ENCODE measurements at places on chromosomes 11 and 22. TPM values are rescaled to one million over a fixed set of nuclear protein-coding genes. Genes with fewer than 3 reads are reported as not detected.

DNA sequence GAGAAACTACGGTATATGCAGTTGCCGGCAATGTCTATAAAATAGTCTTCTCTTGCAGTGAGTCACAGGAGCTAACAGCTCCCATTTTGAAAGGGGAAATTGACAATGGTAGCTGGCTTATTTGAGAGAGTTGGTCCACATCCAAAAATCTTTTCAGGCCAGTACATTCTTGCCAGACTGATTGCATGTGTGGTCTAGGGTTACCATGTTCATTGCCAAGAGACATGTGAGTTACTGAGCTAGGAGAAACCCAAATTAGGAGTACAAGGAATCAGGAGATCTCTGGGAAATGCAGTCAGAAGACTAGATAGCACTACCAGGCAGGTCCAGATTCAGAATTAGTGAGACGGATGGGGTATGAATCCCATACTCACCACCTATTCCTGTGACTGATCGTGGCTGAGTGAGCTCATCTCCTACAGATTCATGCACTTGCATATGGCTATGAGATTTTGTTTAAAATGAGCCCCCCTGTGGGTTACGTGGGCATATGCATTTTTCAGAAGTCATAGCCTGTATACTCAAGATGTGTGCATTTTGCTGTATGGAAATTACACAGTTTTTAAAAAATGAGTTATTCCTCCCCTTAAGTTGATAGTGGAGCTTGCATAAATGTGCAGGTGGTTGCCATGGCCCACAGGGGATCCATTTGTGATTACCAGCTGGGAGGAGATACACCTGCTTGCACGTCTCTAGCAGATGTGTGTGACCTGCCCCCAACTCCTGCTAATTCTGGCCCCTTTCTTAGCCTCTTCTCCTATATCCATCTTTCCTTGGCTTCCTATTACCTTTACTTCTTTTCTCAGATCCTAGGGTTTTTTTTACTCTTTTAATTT, 102.7 kb downstream of the COMMD9 start:
- DNase-seq: no peak

DNA sequence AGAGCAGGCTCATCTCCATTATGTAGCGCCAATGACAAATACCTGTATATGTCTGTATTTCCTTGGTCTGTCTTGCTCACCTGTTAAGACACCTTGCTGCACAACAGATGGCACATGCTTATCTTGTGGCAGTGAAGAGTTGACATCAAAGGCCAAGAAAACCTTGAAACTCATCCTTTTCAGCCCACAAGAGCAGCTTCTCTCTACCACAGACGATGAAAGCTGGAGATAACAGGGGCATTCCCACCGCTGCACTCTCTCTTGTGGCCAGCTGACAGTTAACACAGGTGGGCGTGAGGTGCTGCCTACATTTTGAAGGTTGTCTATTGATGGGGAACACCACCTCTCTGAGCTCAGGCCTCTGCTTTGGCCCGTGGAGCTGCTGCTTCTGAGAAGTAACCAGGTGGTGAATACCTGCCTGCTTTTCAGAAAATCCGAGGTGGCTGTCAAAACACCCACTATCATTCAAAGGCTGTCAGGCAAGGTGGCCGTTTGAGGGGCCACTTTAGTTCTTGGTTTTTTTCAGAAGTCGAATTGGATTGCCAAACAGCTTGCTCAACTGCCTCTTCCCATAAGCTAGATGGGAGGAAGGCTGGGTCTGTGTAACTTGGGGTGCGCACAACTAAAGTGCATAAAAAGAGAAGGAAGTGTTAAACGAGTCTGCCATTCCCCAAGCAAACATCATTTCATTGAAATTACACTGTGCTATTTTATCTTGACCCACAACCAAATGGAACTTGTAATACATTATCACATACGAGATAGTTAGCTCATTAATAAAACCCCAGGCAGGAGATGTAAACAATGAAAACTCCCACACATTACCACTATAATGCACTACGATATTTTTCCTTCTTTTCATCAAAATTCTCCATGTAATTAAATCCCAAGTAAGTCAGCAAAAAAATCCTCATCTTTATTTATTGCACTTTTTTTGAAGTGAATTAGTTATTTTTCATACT, 87.1 kb upstream of the RAG2 start:
- no peak for DNase-seq

GRCh38 chr22:40560551-40560950, 76.0 kb downstream of the MRTFA start:
- DNase-seq: no peak

- no peak for DNase-seq
Observed at GRCh38 chr11:35779409-35779808, 116.8 kb downstream of the TRIM44 start.

DNA sequence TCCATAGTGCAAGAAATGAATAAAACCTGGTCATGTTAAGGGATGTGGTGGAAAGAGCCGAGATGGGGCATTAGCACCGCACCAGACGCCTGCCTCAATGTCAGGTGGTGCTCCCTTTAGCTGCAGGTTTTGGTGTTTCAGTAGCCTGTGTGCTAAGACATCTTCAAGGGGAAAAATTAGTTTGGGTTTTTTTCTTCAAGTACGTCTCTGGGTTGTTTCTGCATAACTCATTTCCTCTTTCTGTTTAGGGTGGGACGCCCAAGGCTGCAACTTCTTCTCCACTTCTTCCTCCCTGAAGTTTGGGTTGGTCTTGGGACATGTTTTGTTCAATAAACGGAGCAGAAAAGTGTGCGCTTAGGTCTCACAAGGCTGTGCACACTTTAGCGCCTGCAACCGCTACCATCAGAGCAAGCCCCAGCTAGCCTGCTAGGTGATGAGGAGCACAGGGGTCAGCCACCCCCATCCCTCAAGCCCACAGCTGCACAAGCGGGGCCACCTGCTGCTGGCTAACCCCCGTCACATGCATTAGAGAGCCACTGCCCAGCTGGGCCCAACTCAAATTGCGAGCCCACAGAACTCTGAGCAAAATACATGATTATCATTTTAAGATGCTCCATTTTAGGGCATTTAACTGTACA, 1495.7 kb downstream of the TBC1D22A start:
- no peak for DNase-seq

DNA sequence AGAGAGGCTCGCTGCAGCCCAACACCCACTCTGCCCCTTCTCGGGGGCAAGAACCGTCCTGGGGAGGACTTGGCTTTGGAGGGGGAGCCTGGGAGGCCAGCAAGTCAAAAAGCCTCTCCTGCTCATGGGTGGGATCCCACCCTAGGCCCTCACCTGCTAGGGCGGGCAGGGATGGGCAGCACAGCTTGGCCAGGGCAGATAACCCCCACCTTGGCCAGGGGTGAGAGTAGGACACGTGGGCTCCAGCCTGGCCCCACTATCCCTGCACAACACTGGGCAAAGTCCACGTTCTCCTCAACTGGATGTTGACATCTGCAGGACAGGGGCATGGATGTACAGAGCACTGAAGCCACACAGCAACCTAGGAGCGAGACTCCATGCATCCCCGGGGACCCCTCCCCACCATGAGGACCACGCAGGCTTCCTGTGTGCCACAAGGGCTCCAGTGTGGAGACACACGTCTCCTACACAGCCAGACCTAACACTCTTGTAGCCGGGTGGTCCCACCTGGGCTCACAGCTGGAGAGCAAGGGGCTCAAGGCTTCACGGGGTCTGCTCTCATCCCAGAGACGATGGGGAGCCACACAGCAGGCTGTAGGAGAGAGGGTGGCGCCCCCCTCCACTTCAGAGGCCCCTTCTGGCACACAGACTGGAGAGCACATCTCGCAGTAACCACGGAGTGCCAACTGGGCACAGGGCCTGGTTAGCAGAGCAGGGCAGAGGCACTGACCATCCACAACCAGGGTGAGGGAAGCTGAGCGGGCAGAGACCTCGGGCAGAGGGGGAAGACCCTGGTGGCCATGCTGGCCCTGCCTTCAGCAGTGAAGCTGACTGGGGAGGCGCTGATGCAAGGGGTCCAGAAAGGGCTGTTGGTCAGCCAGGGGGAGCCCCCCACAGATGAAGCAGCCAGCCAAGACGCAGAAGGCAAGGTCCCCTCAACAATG, 171.1 kb downstream of the CRYBB2 start:
- no peak for DNase-seq

GRCh38 chr22:36136988-36137387, 23.6 kb downstream of the APOL3 start:
- DNase-seq: no peak

DNA sequence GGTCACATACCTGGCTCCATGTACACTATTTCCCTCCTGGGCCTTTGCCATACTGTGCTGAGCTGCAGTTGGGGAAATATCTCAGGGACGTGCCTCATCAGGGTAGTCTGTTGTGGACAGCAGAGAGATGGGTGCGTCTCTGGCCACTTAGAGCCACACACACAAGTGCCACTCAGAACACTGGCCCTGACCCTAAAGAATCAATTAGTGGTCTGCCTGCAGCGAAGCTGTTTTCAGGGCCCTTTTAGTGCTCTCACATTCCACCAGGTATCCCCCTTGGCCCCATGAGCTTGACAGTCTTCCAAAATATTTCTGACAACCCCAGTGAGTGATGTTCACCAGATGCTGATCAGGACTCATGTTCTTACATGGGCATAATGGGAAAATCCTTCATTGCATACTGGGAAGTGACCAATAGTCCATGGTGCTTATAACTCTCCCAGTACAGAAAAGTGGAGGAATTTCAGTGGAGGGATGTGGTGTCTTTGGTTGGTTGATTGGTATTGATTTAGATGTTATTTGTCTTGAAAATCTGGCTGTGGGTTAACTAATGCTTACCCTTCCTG, 66.1 kb downstream of the ME3 start:
- no peak for DNase-seq

- peak; percentile 84 for DNase-seq
Observed at GRCh38 chr22:22770280-22770871, 117.2 kb upstream of the IGLL5 start.

GRCh38 chr11:15711311-15711710, 596.6 kb downstream of the INSC start:
- no peak for DNase-seq

GRCh38 chr11:33257160-33257896, at the start of gene HIPK3:
Gene HIPK3 (plus strand): TSS chr11:33257381.
- peak; percentile 91 for DNase-seq

DNA sequence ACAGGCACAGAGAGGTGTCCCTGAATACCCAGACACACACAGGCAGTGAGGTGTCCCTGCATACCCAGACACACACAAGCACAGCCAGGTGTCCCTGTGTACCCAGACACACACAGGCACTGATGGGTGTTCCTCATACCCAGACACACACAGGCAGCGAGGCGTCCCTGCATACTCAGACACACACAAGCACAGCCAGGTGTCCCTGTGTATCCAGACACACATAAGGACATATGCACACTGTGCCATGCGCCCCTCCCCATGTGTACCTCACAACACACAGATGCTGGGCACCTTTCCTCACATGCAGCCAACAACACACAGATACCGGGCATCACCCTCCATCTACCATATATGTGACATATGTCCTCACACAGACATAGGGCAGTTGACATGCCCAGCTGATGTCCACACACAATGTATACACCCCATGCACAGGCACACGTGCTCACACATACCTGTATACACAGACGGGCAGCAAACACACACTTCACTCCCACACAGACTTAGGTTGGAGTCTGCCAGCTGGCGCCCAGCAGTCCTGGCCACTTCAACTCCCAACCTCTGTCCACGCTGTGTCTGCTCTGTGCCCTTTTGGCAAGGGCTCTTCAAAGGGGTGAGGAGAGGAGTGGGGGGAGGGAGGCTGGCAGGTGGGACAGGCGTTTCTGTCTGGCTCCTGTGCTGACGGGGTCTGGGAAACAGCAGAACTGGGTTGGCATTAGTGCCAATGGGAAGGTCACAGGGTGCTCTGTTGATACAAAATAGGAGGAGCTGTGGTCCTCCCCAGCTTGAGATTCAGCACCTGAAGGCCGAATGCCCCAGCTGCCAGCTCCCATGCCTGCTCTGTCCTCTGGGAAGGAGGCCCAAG, 69.4 kb upstream of the ALX4 start:
- no peak for DNase-seq

DNA sequence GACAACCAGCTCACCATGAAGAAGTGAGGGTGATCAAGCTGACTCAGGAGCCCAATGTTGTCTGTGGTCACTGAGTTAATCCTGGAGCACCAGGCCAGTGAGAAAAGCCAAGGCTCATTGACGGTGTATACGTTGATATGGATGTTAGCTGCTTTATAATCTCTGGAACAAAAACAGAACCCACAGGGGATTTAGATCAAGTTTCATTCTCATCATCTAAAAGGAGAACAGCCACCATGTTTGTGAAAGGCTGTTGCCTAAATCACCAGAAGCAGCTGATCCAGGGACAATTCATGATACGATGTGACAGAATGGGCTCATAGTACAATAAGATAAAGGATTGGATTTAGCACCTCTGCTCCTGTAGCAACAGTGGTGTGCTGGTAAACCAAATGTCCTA, 68.5 kb downstream of the GDPD4 start:
- DNase-seq: no peak

- DNase-seq: no peak
Observed at GRCh38 chr11:12769834-12770345, 95.7 kb downstream of the TEAD1 start.

DNA sequence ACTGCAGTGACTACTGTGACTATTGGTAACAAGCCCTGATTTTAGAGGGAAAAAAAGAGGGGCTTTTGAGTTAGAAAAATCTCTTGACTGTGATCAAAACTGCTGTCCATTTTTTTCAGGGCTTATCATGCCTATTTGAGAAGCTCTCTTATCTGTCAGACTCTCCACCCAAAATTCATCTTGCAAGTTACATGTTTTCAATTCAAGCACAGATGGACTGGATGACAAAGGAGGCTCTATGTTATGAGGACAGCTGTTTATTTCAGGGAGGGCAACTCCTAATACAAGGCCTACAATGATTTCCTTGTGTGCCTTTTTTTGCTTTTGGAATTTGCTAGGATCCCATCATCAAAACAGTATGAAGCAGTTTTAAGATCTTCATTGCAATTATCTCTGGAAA, 35.2 kb upstream of the USP47 start:
- DNase-seq: no peak

DNA sequence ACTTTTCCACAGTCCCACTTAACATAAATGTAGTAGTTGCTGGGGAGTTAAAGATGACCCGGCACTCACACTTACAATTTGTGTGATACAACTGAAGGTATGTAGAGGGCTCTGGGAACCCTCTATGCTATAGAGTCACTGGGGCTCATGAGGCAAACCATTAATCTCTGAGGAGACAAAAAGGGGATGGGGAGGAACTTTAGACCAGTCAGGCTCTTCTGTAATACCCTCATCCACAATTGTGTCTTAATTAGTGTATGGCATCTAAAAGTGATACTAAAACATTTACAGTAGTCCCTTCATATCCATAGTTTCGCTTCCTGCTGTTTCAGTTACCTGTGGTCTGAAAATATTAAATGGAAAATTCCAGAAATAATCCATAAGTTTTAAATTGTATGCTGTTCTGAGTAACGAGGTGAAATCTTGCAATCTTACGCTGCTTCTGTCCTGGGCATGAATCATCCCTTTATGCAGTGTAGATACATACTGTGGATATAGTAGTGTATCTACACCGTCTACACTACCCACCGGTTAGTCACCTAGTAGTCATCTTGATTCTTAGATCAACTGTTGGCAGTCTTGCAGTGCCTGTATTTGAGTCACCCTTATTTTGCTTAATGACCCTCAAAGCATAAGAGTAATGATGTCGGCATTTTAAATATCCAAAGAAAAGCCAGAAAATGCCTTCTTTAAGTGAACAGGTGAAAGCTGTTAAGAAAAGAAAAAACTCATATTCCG, 12.2 kb downstream of the CBL start:
- no peak for DNase-seq

C22orf31 gene
- 0.41 TPM for total RNA-seq

SAA4 gene
- not detected for total RNA-seq

TSPO gene
- 236 TPM for total RNA-seq

EMID1 gene
- 3.0 TPM for total RNA-seq

GAL3ST1 gene
- 15.9 TPM for total RNA-seq

OR52I2 gene
- total RNA-seq: not detected

RIC3 gene
- 1.5 TPM for total RNA-seq

SCGB1D1 gene
- not detected for total RNA-seq

MAPK8IP1 gene
- 2.5 TPM for total RNA-seq

AMPD3 gene
- 16.2 TPM for total RNA-seq

Measured in mucosa of descending colon (tissue), 3 donors.